ENCODE measurements at places on chromosomes 4 and X.

DNA sequence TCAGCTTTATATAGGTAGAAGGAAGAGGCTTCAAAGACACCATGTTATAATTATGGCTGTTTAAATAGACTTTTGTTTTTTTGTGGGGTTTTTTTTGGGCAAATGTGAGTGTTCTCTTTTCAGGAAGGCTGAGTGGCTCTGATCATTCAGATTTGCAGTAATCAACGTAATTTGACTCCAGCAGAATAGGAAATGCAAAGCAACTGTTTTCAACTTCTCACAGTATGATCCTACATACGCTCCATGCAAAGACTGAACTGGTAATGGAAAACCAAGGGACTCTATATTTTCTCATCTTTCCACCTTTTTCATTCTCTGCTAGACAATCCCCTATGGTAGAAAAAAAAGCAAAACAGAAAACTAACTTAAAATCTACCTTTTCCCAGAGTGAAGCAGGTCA, 10.8 kb downstream of the ADH1B start:
- H3K27ac ChIP-seq: no peak overlapping the region
- no peaks in the 10 kb centered on the region for H3K27me3 ChIP-seq
- H3K4me3 ChIP-seq: no peak overlapping the region
- DNase-seq: no peak
- H3K36me3 ChIP-seq: no peaks in the 10 kb centered on the region

- peak overlapping the region; percentile 57 for H3K27ac ChIP-seq
- 0 out of 2 replicates have a peak, but pooled peaks cover 5% of the 10 kb centered on the region for H3K4me1 ChIP-seq
- H3K27me3 ChIP-seq: no peaks in the 10 kb centered on the region
- DNase-seq: no peak
Measured at GRCh38 chrX:43655151-43656004, 721 bp upstream of the MAOA start.

DNA sequence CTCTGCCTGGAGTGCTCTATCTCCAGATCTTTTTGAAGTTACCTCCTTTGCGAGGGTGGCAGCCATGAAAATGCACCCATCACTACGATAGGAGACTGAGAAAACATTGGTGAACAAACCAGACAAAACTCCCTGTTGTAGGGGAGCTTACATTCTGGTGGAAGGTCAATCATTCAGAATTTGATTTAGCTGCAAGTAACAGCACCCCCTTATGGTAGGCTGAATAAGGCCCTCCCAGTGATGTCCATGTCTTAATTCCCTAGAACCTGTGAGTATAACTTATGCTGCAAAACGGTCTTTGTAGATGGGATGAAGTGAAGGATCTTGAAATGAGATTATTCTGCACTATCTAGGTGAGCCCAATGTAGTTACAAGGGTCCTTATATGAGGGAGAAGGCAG, 5.6 kb upstream of the TEC start:
- DNase-seq: peak; percentile 15
- H3K4me3 ChIP-seq: no peak overlapping the region
- no peaks in the 10 kb centered on the region for H3K36me3 ChIP-seq
- 0 out of 2 replicates have a peak, but pooled peaks cover 4% of the 10 kb centered on the region for H3K4me1 ChIP-seq

DNA sequence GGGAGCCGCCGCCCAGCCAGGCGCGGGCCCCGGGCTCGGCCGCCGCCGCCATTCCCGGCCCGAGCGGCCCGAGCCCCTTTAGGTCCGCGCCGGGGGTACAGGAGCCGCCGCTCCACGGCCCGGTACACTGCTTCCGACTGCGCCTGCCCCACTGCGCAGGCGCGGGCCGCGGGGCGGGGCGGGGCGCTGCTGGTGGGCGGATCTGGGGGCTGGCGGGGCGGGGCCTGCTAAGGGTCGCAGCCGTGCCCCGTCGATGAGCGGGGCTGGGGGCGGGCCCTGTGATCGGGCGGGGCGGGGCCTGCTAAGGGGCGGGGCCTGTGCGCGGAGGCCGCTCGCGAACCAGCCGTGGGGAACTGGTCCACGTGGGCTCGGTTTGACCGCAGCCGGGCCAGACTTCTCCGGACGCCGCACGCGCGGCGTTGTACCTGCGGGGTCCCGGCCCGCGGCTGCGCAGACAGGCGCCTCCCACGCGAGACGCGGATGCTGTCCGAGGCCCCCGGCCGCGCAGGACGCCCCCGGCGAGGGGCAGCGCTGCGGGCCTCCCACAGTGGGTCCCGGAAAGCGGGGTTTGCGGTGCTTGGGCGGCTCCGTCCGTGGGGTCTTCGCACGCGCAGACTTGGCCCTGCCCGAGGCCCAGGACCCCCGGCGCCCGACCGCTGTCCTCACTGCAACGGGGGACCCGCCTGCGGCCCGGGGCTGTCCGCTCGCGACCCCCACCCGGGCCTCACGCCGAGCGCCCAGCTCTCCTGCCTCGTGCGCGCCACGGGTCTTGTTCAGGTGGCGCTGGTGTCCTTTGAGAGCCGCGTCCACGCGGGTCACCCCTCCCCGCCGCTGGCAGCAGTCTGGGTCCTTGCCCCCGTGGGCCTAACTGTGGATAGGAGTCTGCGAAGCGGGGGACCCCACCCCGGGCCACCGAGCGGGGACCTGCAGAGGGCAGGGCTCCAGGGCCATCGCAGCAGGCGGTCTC, at the start of gene DGKQ:
DGKQ (minus strand) TSS at position 139 of the 967 bp plus-strand sequence; CDS start at position 52, 87 bp downstream.
- peak; percentile 48 for DNase-seq
- H3K36me3 ChIP-seq: no peaks in the 10 kb centered on the region
- H3K4me3 ChIP-seq: peak within 1 kb of the TSS; percentile 87

- peaks cover 23% of the 10 kb centered on the region for H3K4me1 ChIP-seq
- DNase-seq: no peak
- peaks cover 55% of the 10 kb centered on the region for H3K27me3 ChIP-seq
- H3K4me3 ChIP-seq: peak overlapping the region; percentile 51
- no peaks in the 10 kb centered on the region for H3K36me3 ChIP-seq
- H3K27ac ChIP-seq: no peak overlapping the region
Measured at GRCh38 chr4:108166038-108166437, 2.7 kb downstream of the LEF1 start.

GRCh38 chr4:120062663-120063195, 3.9 kb downstream of the MAD2L1 start:
- H3K36me3 ChIP-seq: no peaks in the 10 kb centered on the region
- no peak overlapping the region for H3K27ac ChIP-seq

GRCh38 chr4:38318737-38319455, 345.1 kb upstream of the KLF3 start:
- H3K4me3 ChIP-seq: 0 out of 2 replicates have a peak overlapping the region, but pooled peaks have one; percentile 13
- H3K4me1 ChIP-seq: peaks cover 41% of the 10 kb centered on the region
- peak; percentile 52 for DNase-seq
- H3K36me3 ChIP-seq: no peaks in the 10 kb centered on the region
- peak overlapping the region; percentile 13 for H3K27ac ChIP-seq
- no peaks in the 10 kb centered on the region for H3K27me3 ChIP-seq

- H3K27me3 ChIP-seq: no peaks in the 10 kb centered on the region
- H3K27ac ChIP-seq: no peak overlapping the region
Measured at GRCh38 chrX:150615356-150615755, 46.9 kb downstream of the MTM1 start.

DNA sequence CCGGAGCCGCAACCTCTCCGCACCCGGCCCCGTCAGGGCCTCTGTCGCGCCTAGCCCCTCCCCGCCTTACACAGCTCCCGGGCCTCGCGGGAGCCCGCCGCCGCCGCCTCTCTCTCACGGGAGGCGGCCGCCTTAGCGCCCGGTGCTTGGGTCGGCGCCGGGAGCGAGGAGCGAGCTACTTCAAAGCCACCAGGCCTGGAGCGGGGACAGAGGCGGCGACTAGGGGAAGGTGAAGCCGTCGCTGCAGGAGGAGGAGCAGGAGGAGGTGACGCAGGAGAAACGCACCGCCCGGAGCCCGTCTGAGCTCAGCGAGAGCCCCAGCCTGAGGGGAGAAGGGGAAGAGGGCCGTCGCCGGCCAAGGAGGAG, 250 bp downstream of the USP9X start:
- H3K27ac ChIP-seq: peak overlapping the region; percentile 100
- no peaks in the 10 kb centered on the region for H3K27me3 ChIP-seq
- peak; percentile 10 for DNase-seq
- H3K4me3 ChIP-seq: peak overlapping the region; percentile 84

- no peaks in the 10 kb centered on the region for H3K36me3 ChIP-seq
- no peak overlapping the region for H3K4me3 ChIP-seq
- H3K27me3 ChIP-seq: no peaks in the 10 kb centered on the region
- H3K4me1 ChIP-seq: peaks cover 74% of the 10 kb centered on the region
- DNase-seq: no peak
Measured at GRCh38 chrX:134013524-134013923, 28.1 kb upstream of the GPC3 start.

DNA sequence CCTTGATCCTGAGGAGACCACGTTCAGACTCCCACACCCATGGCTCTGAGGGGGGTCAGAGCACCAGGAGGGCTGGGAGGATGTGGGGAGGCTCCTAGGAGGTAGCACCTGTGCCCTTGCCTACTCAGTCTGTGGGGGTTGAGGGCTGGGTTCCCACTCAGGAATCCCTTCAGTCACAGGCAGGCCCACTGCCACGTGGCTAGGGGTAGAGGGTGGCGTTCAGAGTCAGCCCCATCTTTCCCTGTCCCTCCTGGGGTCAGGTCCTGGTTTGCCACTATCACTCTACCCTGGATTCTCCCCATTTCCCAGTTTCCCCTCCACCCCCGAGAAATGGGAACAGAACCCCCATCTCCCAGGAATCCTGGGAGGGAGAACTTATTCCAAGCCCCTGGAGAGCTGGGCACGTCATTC, 111.3 kb downstream of the PSAPL1 start:
- H3K27me3 ChIP-seq: peaks cover 22% of the 10 kb centered on the region
- no peaks in the 10 kb centered on the region for H3K36me3 ChIP-seq
- H3K27ac ChIP-seq: no peak overlapping the region
- DNase-seq: no peak
- H3K4me1 ChIP-seq: no peaks in the 10 kb centered on the region

GRCh38 chr4:159131564-159131963, 28.7 kb downstream of the RAPGEF2 start:
- H3K27ac ChIP-seq: no peak overlapping the region
- no peaks in the 10 kb centered on the region for H3K27me3 ChIP-seq
- no peaks in the 10 kb centered on the region for H3K36me3 ChIP-seq
- H3K4me1 ChIP-seq: peaks cover 21% of the 10 kb centered on the region
- DNase-seq: no peak

- no peak overlapping the region for H3K4me3 ChIP-seq
- peak; percentile 29 for DNase-seq
- H3K36me3 ChIP-seq: 0 out of 3 replicates have a peak, but pooled peaks cover 4% of the 10 kb centered on the region
- H3K4me1 ChIP-seq: peaks cover 23% of the 10 kb centered on the region
- H3K27ac ChIP-seq: no peak overlapping the region
Measured at GRCh38 chr4:185227131-185227551, 17.7 kb downstream of the SNX25 start.

GRCh38 chrX:80751456-80751855, 58.2 kb downstream of the BRWD3 start:
- no peaks in the 10 kb centered on the region for H3K36me3 ChIP-seq
- H3K4me1 ChIP-seq: no peaks in the 10 kb centered on the region
- H3K4me3 ChIP-seq: no peak overlapping the region
- H3K27ac ChIP-seq: no peak overlapping the region

DNA sequence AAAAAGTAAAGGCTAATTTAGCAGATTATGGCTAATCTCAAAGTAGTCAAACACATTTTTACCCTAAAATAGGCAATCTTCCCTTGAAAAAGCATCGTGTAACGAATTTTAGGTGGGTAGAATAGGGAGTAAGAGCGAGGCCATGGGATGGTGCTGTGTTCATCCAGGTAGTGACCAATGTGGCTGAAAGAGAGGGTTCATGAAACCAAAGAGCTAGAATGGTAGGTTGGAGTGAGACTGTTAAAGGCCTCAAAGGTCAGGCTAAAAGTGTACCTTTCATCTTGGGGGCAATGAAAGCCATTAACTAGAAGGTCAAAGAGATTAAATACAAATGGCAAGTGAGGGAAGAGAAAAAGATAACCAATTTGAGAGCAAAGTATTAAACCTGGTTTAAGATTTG, 23.6 kb downstream of the EIF4E start:
- no peak for DNase-seq
- no peaks in the 10 kb centered on the region for H3K27me3 ChIP-seq
- H3K4me3 ChIP-seq: no peak overlapping the region
- H3K36me3 ChIP-seq: peaks cover 25% of the 10 kb centered on the region
- no peak overlapping the region for H3K27ac ChIP-seq

- no peak overlapping the region for H3K4me3 ChIP-seq
- no peak for DNase-seq
- H3K27me3 ChIP-seq: no peaks in the 10 kb centered on the region
- H3K27ac ChIP-seq: no peak overlapping the region
- H3K36me3 ChIP-seq: no peaks in the 10 kb centered on the region
Measured at GRCh38 chr4:107058828-107059227, 22.7 kb upstream of the DKK2 start.

GRCh38 chr4:1991087-1991486, 17.7 kb downstream of the NELFA start:
- no peak for DNase-seq
- peaks cover 43% of the 10 kb centered on the region for H3K36me3 ChIP-seq
- H3K4me3 ChIP-seq: no peak overlapping the region

GRCh38 chrX:152635941-152636340, 1.8 kb upstream of the GABRQ start:
- peaks cover 9% of the 10 kb centered on the region for H3K27me3 ChIP-seq
- no peak overlapping the region for H3K4me3 ChIP-seq
- H3K36me3 ChIP-seq: no peaks in the 10 kb centered on the region
- no peak overlapping the region for H3K27ac ChIP-seq

DNA sequence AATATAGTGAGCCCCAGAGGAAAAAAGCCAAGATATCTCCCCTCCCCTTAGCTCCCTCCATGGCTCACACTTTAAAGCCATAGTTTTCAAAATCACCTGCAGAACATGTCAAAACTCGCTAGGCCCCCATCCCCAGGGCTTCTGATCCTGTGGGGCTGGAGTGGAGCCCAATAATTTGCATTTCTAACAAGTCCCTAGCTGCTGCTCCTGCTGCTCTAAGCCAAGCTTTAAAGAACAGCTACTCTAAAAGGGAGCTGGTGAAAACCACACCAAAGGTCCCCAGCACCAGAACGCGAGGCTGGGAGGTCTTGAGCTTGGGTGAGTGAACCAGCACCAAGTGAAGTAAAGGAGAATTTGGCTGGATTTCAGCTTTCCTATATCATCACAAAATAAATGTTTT, 237.1 kb downstream of the ZNF674 start:
- H3K4me1 ChIP-seq: peaks cover 23% of the 10 kb centered on the region
- DNase-seq: no peak
- no peak overlapping the region for H3K27ac ChIP-seq
- H3K27me3 ChIP-seq: no peaks in the 10 kb centered on the region
- H3K4me3 ChIP-seq: no peak overlapping the region

- H3K4me1 ChIP-seq: no peaks in the 10 kb centered on the region
- no peaks in the 10 kb centered on the region for H3K27me3 ChIP-seq
- no peak overlapping the region for H3K4me3 ChIP-seq
- H3K27ac ChIP-seq: no peak overlapping the region
Measured at GRCh38 chr4:81562093-81562492, 90.4 kb upstream of the RASGEF1B start.

DNA sequence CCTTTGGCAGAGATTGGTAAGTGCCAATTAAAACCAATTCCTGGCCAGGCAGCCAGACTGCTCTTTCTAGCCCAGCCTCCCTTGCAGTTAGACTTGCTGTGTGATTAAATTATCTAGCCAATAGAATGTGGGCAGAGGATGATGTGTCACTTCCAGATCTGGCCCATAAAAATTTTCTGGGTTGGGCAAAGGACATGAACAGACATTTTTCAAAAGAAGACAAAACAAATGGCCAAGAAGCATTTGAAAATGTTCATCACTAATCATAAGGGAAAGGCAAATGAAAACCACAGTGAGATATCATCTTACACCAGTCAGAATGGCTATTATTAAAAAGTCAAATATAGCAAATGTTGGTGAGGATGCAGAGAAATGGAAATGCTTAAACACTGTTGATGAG, 71.4 kb upstream of the STIM2 start:
- DNase-seq: no peak
- H3K27ac ChIP-seq: no peak overlapping the region
- H3K4me1 ChIP-seq: peaks cover 15% of the 10 kb centered on the region
- H3K4me3 ChIP-seq: no peak overlapping the region
- H3K27me3 ChIP-seq: peaks cover 2% of the 10 kb centered on the region

GRCh38 chr4:54227256-54228055, 1.6 kb upstream of the PDGFRA start:
- peaks cover 18% of the 10 kb centered on the region for H3K27me3 ChIP-seq
- no peak overlapping the region for H3K4me3 ChIP-seq
- no peak for DNase-seq
- no peak overlapping the region for H3K27ac ChIP-seq
- H3K4me1 ChIP-seq: peaks cover 31% of the 10 kb centered on the region

Data from HepG2 (cell line).